T-cell (primary cell): ENCODE measurements at places on chromosomes 4 and X.

DNA sequence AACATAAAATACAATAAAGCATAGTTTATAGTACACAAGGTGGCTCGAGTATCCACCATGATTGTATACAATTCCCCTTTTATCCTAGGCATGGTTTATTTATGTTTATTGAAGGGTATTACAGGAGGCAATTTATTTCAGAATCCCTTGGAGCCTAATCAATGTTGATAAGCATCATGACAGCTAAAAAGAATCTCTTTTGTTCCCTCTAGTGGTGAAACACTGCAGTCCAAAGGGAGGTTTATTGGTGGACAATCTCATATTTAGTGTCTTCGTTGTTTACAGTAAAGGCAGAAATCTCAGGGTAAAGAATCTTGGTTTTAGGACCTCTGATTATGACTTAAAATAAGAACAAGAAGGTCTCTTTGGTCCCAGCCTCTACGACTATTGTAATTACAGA, 1712.5 kb downstream of the C4orf33 start:
- no peak for DNase-seq

DNA sequence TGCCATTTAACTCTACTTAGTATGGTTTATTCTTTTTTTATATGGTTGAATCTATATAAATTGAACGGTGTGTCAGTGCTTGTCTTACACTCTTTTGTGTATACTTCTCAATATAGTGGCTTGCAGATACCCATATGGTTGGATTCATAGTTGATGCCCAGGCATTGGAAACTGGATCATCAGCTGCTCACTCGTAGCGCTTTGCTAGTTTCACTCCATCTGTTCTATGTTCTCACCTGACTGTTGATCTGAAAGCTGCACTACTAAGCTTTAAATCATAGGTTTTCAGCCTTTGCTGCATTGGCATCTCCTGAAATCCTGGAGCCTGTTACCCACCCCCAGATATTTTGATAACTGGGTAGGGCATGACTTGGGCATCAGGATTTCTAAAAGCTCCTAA, 121.6 kb upstream of the DCLK2 start:
- no peak for DNase-seq

GRCh38 chrX:6545712-6546111, 10.8 kb upstream of the VCX3A start:
- no peak for DNase-seq

GRCh38 chr4:152352622-152353116, 183.2 kb downstream of the FBXW7 start:
- DNase-seq: peak; percentile 5

GRCh38 chrX:18065956-18066355, 154.7 kb downstream of the BEND2 start:
- DNase-seq: no peak

DNA sequence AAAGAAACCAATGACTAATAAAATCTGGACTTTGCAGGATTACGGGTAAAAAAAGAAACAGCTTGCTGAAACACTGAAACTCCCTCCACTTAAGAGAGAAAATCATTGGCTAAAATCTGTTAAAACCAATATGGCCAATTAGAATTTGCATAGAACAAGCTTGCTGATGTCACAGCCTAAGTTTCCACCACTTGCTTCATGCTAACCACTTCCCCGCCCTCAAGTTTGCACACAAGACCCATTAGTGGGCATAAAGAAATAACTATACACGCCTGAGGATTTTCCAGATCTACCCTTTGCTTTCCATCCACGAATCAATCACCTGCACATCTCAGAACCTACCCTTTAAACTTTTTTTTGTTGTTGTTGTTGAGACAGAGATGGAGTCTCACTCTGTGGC, 42.7 kb upstream of the PHEX start:
- no peak for DNase-seq

- no peak for DNase-seq
Measured at GRCh38 chr4:181030961-181031360, 1212.2 kb upstream of the TENM3 start.

DNA sequence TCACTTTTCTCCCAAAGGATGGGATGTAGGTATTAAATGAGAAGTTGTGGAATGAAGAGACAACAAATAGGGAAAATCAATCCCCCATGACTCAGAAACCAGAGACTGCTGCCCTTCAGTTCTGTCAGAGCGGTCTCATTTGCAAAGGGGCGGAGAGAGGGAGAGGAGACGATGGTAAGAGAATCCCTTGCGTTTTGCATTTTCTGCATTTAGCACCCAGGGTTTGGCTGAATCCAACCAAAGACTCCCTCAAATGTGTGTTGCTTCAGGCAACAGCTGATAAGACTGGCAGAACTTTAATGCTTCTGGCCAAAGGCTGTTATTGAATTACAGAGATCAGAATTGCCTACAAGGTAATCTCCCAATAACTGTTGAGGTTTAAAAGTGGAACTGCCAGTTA, 230.2 kb downstream of the EVC2 start:
- DNase-seq: no peak

- DNase-seq: no peak
Measured at GRCh38 chr4:41796545-41797210, 48.2 kb upstream of the PHOX2B start.

DNA sequence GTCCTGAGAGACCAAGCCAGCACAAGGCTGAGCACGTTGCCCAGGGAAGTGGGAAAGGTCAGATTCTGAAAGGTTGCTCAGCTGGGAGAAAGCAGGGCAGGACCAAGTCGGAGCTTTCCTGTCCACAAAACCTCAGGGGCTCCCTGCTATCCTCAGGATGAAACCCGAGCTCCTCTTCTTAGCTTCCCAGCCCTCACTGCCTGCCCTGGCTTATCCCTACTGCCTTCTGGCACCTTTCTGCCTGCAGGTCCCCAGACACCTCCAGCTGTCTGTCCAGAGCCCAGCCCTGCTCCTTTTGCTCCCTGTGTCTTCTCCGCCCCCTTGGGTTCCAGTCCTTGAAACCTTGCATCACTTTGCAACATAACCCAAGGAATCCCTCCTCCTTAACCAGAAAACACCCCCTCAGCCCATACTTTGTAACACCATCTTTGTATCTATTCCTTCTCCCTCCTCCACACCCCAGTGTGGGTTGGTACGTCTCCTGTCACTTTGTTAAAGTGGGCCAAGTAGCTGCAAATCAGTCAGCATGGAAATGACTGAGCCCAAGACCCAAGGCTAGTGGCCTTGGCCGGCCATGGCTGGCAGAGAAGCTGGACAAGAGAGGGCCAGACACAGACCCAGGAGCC, 20.0 kb upstream of the PRRG3 start:
- no peak for DNase-seq

DNA sequence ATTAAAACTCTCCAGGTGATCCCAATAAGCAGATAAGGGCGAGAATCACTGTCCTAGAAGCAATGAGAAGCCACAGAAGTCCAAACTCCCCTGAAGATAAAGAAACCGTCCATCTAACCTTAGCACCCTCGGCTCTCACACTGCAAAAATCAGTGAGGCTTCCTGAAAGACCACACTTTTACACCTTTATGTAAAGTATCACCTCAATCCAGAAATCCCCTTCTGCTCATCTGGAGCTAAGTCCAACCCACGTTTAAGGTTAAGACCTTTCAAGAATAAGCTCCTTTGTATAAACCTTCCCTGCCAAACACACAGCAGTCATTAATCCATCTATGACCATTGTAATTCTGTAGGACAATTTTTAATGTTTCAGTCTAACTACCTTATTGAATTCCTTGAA, 41.7 kb downstream of the LIN54 start:
- DNase-seq: no peak

- DNase-seq: no peak
Measured at GRCh38 chr4:137312257-137312656, 220.0 kb downstream of the PCDH18 start.

- DNase-seq: no peak
Measured at GRCh38 chr4:110088670-110089069, 109.7 kb downstream of the ELOVL6 start.

DNA sequence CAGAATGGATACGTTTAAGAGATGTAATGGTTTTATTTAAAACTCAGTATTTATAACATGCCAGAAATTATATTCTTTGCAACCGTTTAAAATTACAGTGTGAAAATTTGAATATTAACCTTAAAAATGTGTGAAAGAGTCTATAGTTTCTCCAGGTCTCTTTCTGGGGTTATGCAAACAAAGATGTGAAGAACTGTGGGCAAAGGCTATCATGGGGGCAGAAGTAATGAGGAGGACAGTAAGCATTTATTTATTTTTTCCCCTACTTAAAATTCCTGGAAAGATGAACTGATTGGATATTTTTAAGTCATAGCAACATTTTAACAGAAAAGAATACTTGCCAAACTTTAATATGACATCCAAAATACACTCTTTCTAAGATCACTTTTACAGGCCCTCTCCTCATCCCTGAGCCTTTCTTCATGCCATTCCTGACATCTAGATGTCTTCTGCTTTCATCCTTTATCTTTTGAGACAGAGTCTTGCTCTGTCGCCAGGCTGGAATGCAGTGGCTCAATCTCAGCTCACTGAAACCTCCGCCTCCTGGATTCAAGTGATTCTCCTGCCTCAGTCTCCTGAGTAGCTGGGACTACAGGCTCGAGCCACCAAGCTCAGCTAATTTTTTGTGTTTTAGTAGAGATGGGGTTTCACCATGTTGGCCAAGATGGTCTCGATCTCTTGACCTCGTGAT, 46.1 kb downstream of the TMEM131L start:
- DNase-seq: no peak

DNA sequence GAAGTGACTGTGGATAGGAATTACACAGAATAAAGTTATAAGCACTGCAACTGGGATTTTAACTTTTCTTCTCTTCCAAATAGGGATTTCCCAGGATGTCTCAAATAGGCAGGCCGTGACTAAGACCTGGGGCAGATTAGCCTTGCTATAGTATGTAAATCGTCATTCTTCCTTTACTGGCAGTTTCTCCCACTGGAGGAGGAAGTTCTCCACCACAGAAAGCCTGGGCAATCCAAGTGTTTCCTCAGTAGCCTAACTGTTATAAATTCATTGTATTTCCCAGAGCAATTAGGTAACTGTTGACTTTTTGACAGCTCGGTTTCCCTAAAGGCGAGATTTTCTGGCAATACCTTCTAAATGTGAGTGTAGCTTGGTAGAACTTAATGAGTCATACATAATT, at the start of gene TNIP3:
TSS of gene TNIP3 (minus strand) at position 31 of the 400 bp plus-strand sequence. CDS start 196 bp downstream, outside the sequence.
- no peak for DNase-seq

GRCh38 chr4:152738827-152739226, 40.7 kb downstream of the TIGD4 start:
- no peak for DNase-seq

DNA sequence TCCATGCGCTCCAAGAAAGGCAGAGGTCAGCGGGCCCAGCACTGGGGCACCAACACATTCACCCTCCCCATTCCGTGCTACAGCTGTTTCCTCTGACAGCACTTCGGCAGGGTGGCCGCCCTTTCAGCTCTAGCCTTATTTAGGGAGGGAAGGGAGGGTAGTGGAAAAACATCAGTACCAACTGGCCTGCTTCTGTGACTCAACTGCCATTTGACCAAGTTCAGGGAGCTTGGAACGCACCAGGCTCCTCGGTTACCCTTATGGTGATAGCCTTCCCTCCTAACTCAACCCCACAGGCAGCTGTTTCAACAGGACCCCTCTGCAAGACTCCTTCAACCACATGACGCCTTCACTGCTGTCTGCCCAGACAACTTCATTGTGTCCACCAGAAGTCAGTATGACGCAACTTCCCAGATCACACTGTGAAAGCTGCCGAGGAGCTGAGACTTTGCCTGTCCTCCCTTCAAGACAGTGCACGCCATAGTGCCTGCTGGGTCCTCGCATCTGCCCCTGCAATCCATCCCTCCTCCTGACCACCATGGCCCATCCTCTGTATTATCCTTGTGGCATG, 132.2 kb downstream of the AFAP1 start:
- DNase-seq: no peak

DNA sequence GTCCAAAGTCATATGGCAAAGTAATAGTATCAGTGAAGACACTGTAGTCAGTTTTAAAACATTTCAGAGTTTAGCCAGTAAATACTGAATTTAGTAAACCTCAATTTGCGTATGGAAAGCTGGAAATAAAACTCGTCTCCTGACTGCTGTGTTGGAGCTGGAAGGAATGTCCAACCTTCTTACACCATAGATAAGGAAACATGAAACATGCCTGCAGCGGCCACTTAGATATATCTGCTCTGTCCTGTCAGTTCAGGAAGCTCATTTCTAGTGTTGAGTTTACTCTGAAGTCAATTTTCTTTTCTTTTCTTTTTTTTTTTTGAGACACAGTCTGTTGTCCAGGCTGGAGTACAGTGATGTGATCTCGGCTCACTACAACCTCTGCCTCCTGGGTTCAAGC, 21.2 kb downstream of the ARHGAP10 start:
- DNase-seq: no peak

- DNase-seq: no peak
Measured at GRCh38 chrX:106619797-106620196, 8.0 kb downstream of the RADX start.

DNA sequence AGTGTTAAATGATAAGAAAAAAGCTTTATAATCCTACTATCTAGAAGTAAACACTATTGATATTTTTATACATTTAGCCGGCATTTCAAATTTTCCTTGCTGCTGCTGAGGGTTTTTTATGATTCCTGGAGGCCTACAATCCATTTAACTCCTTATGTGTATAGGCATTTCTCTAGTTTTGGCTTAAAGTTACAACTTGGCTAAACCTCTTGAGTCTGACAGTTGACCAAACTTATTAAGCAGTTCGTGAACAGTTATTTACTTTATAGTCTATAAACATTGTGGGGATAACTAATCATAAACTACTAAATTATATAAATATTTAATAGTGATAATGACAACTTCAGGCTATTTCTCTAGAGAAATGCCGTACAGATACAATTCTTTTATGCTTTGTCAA, 141.9 kb downstream of the ADGRL3 start:
- no peak for DNase-seq

DNA sequence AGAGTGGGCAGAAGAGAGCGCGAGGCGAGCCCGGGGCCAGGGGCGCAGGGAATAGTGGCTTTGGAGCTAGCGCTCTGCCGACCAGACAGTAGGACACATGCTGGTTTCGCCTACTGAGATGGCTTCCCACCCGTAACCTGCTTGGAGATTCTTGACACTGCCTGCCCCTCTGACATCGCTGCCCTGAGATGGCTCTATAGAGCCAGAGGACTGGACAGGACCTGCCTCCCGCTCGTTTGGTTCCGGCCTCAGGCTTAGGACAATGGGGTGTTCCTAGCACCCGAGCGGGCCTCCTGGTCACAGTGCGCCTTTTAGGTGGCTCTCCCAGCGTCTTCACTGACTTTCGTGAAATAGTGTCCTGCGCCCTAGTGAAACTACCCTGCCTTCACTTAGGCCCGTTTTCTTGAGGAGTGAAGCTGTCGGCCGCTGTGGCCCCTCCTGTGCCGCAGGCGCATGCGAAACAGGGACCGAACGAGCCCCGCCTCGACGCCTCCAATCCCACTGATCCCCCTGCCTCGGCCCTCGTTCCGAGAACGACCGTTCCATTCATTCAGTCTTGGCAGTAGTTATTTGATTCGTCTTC, 608 bp downstream of the TAF1 start:
- DNase-seq: peak; percentile 24

DNA sequence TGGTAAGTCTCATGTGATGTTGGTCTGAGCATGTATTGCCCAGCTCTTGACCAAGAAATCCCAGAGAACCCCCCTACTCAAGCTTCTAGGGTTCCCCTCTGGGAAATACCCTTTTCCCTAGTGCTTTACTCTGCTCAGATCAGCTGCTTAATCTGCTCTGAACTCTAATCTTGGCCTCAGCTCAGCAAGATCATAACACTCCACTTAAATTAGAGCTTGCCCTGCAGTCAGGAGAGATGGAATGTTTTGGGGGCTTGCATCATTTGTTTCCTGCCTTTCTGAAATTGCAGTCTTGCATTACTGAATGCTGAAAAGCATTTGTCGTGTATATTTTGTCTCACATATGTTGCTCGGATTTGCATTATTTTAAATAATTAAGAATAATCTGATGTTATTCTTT, 1153.6 kb downstream of the FSTL5 start:
- no peak for DNase-seq
